ENCODE measurements at places on chromosomes 4 and X.

GRCh38 chrX:116198810-116199209 lies 28.3 kb downstream of the AGTR2 start:
- no peak for DNase-seq

- no peak for DNase-seq
Observed at GRCh38 chr4:73772363-73772762, 32.0 kb downstream of the CXCL8 start.

DNA sequence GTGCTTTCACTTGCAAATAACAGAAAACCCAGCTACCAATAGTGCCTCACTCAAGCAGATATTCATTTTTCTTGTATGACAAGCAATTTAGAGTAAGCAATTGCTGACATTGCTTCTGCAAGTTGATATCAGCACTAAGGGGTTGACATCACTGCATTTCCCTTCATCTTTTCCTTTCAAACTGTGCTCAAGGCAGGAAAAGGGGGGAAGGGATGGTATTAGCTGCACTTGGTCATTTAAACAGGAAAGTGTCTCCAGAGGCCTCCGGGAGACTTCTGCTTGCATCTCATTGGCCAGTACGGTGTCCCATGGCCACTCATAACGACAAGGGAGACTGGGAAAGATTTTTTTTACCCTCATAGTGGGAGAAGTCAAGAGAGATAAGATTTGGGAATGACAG lies 65.5 kb upstream of the FGG start:
- DNase-seq: no peak

DNA sequence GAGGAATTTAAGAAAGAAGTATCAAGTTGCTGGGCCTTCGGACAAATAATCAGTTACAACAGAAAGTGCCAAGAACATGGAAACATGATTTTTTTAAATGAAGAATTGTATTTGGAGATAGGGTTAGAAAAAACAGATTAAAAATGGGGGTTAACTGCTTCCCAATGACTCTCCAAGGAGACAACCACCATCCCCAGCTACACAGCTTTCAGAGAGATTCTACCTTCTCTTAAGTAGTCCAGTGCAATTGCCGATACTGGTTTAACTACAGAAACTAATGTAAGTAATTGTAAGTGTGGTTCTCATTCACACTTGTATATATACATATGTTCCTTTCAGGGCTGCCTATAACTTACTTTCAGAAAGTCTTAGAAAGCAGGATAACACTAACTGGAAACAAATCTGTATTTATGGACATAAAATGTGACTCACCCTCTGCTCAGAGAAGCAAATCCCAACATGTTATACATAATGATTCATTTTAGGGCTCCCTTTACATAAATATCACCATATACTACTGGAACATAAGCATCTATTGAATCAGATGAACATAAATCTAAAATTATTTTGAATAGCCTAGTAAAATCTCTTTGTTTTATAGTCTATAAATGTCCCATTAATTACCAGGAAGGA lies 248.9 kb upstream of the UGT8 start:
- no peak for DNase-seq

DNA sequence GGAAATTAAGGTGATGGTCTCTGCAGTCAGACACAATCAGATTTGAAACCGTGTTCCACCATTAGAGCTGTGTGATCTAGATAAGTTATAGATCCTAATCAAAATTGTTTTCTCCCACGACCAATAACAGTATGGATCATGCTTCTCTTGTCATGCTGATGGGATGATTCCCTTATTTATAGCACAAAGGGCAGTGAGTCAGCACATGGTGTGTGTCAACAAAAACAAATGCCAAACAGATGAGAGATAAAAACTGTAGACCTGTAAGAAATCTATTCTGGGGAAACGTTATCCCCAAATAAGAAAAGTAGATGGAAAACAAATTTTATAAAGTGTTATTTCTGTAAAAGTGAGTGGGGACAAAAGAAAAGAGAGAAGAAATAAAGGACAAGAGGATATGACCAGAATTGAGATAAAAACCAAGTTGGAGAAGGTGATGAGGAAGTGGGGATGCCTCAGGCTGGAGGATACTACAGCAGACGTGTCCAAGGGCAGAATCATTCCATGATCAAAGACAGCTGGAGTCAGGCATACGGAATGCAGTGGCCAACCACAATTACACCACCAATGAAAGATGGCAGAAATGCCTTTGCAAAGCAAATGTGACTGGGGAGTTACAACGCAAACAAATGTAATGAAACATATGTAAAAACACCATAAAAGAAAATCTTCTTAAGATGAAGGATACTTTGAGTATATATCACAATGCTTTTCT lies 377.8 kb upstream of the PRKX start:
- DNase-seq: no peak

GRCh38 chrX:124406294-124407014 lies 60.1 kb downstream of the SH2D1A start:
- DNase-seq: peak; percentile 44

- no peak for DNase-seq
Observed at GRCh38 chr4:143251779-143252178, 67.1 kb downstream of the USP38 start.

DNA sequence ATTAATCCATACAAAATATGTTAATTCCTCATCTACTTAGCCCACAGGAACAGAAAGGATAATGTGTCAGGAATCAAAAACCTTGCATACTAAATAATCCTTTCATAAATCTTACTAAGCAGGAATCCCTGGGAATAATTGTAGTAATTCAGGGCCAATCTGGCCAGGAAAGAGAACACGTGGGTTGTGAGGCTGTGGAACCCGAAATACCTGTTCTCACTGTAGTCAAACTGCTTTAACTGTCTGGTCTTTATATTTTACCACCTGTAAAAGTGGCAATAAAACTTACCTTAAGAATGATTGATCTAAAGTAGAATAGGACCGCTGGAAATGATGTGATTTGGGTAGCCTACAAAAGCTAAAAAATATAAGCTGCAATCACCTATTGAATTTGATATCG lies 1620.9 kb downstream of the STIM2 start:
- DNase-seq: no peak

GRCh38 chr4:2797545-2798305 lies 4.8 kb downstream of the SH3BP2 start:
- peak; percentile 53 for DNase-seq

- peak; percentile 43 for DNase-seq
Observed at GRCh38 chrX:47629419-47630200, at the start of gene CFP. TSS of gene CFP (minus strand) at chrX:47629930. CDS start at chrX:47629844, 86 bp downstream.

DNA sequence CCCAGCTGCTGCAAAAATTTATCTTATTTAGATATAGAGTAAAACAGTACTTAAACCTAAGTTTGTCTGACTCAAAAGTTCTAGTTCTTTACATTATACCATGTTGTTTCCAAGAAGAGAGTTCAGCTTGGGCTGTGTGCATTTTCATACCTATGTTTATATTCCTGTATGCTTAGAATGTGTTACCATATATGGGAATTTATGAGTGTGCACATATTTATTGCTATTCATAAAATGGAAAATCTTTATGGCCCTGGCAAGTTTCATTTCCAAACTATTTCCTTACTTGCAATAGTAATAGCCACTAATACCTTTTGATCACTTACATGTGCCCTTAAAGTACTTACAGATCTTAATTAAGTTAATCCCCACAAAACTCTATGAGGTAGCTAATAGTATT lies 2.6 kb downstream of the HEPH start:
- DNase-seq: no peak

- DNase-seq: no peak
Observed at GRCh38 chr4:90842960-90843359, 715.8 kb downstream of the CCSER1 start.

- DNase-seq: no peak
Observed at GRCh38 chrX:71998836-71999509, 88.3 kb downstream of the NHSL2 start.

- no peak for DNase-seq
Observed at GRCh38 chrX:8653956-8654355, 78.0 kb downstream of the ANOS1 start.

DNA sequence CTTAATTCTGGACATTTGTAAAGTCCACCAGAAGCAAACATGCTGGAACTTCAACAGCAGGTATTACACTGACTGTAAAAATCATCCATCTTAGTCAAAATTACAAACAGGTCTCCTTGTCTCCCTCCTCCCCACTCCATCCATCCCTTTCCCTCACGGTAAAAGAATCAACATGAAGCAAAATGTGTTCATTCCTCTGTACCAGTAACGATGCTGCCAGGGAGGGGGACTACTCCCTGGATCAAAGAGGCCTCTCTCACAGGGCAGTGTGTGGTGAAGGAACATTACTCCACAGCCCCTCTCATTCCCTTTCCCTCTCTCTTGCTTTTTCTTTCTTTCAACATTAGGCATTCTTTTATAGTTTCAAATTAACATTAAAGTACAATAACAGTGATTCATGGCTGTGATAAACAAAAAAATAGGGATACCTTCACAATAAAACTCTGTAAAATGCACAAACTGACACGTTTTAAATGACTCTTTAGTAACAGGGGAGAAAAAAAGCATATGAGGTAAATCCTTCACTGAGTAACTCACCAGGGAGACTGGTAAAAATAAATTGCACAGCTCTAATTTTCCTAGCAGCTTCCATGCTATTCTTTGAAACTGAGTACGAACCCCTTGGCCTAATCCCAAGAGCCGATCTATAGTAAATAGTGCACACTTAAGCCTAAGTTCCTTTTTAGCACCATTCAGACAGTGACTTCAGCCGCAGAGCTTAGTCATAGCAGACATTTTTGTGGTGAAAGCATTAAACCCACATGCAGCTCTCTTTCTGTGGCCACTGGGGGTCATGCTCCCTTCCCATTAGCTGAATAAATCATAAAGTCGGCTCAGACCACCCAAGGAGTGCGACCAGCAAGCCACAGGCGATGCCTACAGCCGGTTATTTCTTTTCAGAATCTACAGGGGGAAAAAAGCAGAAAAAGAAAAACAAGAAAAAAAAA lies 215.6 kb upstream of the GYPA start:
- DNase-seq: no peak

DNA sequence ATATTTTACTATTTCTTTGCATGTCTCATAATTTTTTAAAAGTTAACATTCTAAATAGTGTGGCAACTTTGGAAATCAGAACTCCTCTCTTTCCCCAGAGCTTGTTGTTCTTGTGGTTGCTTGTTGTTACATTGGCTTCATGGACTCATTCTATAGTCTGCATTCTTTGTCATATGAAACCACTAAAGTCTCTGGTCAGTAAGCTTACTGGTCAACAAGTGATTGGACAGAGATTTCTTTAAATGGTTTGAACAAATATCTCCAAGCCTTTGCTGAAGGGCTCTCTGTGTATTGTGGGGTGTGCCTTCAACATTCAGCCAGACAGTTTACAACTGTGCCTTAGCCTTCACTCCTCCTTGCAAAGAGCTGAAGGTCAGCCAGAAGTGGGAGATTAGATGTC lies 147.2 kb downstream of the OPHN1 start:
- DNase-seq: no peak

- no peak for DNase-seq
Observed at GRCh38 chr4:124135409-124135813, 577.1 kb downstream of the ANKRD50 start.

GRCh38 chr4:167509551-167509950 lies 275.3 kb upstream of the SPOCK3 start:
- DNase-seq: no peak

GRCh38 chr4:154727540-154727939 lies 16.3 kb upstream of the LRAT start:
- no peak for DNase-seq

DNA sequence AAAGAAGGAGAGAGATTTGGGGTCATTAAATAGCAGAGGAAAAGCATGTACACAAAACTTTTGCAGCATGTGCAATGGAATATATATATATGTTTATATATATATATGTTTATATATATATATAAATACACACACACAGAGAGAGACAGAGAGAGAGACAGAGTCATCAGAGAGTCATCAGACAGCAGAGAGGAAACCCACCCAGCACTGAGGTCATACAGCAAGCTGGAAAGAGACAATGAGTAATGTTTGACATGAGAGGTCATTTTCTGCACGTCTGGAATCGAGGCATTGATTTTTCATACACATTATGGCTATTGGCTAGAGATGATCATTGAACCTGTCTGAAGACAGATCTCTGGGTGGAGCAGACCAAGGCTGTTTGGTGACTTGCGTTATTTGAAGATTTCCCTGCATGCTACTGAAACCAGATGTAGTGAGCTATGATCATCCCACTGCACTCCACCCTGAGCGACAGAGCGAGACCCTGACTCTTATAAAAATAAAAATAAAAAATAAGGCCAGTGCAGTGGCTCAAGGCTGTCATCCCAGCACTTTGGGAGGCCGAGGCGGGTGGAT lies 48.8 kb upstream of the SHOX start:
- DNase-seq: no peak

DNA sequence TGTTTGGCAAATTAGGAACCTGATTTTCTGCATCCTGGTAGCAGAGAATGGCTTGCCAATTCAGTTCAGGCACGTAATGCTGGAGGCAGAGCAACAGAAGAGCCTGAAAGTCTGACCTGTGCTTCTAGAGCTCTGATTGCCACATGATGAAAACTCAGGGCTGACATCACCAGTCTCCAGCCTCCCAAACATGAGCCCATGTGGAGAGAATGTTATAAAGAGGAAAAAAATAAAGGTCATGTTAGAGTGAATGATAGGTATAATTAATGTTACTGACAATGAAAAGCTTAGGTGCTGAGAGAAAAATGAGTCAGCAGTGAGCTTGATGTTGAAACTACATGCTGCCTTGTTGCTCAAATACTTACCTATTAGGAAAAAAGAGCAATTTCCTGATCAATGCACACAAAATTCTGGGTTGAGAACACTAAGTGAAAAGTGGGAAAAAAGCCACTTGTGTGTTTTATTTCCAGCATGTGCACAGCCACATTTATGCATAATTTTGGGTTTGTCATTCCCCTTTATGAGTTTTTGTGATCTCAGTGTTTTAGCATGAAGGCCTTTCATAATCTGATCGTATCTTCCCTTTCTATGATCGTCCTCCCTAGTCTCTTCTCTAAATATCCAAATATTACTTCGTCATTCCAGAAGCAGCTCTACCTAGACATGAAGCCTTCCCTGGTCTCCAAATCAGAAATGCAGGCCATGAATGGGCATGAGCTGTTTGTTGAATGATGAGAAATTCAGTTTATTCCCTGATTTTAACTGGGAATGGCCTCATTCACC lies 113.3 kb upstream of the CPEB2 start:
- no peak for DNase-seq

DNA sequence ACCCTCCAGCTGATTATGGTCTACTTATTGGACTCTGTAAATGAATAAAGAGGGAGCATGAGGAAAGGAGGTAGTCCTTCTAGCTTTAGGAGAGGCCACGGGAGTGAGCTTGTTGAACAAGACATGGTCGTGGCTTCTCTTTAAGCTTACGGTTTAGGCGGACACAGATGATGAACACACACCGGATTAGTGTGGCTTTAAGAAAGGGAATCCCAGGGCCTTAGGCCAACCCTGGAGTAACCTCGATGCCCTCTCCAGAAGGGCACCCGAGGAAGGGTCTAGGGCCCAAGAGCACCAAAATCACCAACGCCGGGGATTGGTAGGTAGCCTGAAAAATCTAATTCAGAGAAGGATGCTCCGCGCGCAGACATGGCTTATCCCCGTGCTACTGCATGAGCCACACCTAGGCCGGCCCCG lies 39.4 kb downstream of the ERVMER34-1 start:
- no peak for DNase-seq

DNA sequence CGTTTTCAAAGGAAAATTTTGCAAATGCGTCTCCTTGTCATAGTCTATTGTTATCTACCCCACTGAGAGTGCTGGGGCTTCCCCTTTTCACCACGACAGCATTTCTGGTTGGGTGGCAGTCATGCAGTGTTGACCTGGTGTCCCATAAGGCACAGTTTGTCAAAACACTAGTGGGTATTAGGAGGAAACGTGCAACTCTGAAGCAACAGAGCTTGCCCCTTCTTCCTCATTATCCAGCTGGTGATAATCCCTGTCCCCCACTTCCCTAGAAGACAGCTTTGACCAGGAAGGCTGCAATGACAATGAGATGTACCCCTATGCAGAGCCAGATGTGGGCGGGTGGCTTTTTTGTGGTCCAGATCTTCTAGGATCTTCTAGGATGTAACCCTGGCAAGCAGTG lies 1.8 kb downstream of the TBC1D1 start:
- peak; percentile 76 for DNase-seq

Measured in CD4-positive, alpha-beta T cell treated with Interleukin-15 for 1 hour (primary cell).